Activated naive CD4-positive, alpha-beta T cell treated with anti-CD3 and anti-CD28 coated beads, Interleukin-2, amount 10 ng/mL, durations not matched to agents 7 days and 5 days (primary cell): ENCODE measurements at places on chromosomes 1 and 21.

DNA sequence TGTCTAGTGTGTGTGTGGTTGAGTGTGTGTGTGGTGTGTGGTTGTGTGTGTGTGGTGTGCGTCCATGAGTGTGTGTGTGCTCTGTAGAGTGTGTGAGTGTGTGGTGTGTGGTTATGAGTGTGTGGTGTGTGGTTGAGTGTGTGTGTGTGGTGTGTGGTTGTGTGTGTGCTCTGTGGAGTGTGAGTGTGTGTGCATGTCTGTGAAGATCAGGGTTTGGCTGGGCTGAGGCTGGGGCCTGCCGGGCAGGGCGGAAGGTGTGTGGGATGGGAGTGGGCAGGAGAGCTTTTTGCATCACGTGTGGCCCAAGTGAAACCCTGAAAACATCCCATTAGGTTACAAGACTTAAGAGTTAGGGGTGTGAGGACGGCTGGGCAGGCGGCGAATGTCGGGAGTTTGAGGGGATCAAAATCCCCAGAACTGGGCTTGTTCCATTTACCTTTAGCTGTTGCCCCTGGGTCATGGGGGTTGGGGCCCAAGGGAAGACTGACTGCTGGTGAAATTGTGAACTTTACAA, 2.9 kb upstream of the FCMR start:
- H3K27me3 ChIP-seq, result no peaks in the 10 kb centered on the region
- H3K27ac ChIP-seq, result no peak overlapping the region
- peaks cover 26% of the 10 kb centered on the region for H3K4me1 ChIP-seq

DNA sequence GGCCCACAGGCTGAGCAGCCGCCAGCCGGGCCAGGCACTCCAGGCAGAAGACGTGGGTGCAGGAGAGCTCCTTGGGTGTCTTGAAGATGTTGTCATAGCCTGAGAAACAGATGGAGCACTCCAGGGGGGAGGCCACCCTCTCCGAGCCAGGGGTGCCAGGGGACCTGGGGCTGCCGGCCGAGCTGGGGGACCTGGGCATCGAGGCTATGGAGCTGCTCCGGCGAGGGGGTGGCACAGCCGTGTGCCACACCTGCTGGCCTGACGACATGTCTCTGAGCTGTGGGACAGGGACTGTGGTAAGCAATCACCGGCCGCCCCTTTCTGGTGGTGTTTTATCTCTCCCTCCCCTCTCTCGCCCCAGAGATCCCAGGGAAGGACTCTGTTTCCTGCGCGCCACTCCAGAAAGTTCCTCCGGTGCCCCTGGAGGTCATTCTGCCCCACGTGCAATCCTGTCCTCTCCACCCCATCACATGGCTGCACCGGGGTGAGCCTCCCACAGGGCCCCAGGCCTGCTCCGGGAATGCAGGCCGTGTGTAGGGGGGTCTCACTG, 1.7 kb downstream of the RNF223 start:
- H3K27me3 ChIP-seq, result peaks cover 22% of the 10 kb centered on the region
- H3K4me1 ChIP-seq, result peaks cover 11% of the 10 kb centered on the region
- no peak overlapping the region for H3K4me3 ChIP-seq
- H3K27ac ChIP-seq, result no peak overlapping the region
- H3K36me3 ChIP-seq, result no peaks in the 10 kb centered on the region

DNA sequence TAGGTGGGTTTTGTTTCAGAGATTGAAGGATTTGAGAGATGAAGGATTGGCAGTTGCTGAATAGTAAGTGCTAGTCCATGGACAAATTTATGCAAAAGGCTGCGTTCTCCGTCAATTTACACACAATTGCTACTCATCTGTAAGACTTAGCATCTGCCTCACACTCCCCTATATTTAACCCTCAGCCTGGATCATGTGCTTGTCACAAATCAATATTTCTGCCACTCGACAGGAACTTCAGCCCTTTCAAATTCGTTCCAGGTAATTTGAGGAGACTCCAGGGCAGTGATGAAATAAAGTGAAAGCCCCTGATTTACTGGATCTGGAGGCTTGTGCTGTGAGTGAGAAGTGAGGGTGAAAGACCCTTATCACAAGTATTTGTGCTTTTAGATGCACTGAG, 105.6 kb upstream of the UBE2U start:
- no peaks in the 10 kb centered on the region for H3K4me1 ChIP-seq
- H3K27ac ChIP-seq, result no peak overlapping the region
- no peaks in the 10 kb centered on the region for H3K27me3 ChIP-seq
- no peak for DNase-seq
- H3K4me3 ChIP-seq, result no peak overlapping the region

GRCh38 chr21:34519016-34519415, 7.0 kb upstream of the KCNE1 start:
- no peak overlapping the region for H3K27ac ChIP-seq
- H3K4me1 ChIP-seq, result peaks cover 13% of the 10 kb centered on the region
- no peak overlapping the region for H3K4me3 ChIP-seq

GRCh38 chr1:156152628-156153027, 757 bp upstream of the SEMA4A start:
- no peak for DNase-seq
- no peaks in the 10 kb centered on the region for H3K36me3 ChIP-seq
- no peak overlapping the region for H3K4me3 ChIP-seq
- no peak overlapping the region for H3K27ac ChIP-seq
- peaks cover 53% of the 10 kb centered on the region for H3K4me1 ChIP-seq

- no peak overlapping the region for H3K27ac ChIP-seq
- H3K4me1 ChIP-seq, result no peaks in the 10 kb centered on the region
- H3K36me3 ChIP-seq, result peaks cover 33% of the 10 kb centered on the region
Observed at GRCh38 chr21:15870819-15871218, 141.0 kb downstream of the USP25 start.

GRCh38 chr1:175237389-175237788, 44.8 kb upstream of the KIAA0040 start:
- peaks cover 7% of the 10 kb centered on the region for H3K27me3 ChIP-seq
- H3K4me3 ChIP-seq, result peak overlapping the region; percentile 0
- H3K36me3 ChIP-seq, result peaks cover 19% of the 10 kb centered on the region
- peaks cover 41% of the 10 kb centered on the region for H3K4me1 ChIP-seq
- H3K27ac ChIP-seq, result peak overlapping the region; percentile 39
- DNase-seq, result no peak

DNA sequence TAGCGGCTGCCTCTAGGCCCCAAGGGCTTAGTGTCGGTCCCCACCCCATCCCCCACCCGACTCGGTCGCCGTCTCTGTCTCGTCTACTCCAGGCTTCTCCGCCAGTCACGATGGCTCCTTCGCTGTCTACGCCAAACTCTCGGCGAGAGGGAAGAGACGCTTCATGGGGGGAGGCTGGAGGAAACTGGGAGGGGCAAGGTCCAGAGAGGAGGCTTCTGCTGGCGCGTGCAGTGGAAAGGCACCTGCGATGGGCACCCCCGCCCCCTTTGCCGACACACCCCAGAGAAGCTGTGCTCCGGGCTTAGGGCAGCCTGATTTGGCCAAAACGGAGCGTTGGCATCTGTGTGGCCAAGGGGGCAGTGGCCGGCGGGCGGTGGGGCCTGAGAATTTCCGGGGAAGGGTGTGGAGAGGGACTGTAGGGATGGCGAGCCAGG, 1.2 kb upstream of the CSMD2 start:
- H3K27ac ChIP-seq, result no peak overlapping the region
- H3K4me3 ChIP-seq, result no peak overlapping the region
- H3K36me3 ChIP-seq, result no peaks in the 10 kb centered on the region
- peaks cover 95% of the 10 kb centered on the region for H3K27me3 ChIP-seq
- peaks cover 12% of the 10 kb centered on the region for H3K4me1 ChIP-seq
- DNase-seq, result no peak

DNA sequence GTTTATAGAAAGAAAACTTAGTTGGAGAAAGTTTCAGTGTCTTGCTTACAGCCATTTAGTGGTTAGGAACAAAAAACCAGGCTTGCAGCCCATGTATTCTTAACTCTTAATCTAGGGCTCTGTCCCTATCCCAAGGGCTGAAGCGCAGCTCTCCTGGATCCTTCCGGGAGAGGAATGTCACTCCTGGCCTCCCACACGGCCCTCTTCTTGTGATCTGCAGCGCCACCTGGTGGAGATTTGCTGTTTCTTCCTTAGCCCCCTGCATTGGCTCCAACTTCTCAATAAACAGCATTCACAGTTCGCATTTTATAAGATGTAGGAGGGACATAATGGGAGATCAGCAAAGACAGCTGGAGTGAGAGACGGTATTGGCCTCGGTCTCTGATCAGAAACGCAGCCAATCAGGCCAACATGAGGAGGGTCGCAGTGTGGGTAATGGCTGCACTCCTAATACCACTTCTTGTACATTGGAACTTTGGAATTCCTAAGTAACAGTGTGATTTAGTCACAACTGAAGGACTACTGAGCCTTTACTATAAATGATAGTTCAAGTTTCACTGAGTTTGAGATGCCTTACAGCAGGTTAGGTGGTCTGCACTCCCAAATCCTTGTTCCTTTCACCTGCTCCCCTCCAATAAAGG, 283.4 kb downstream of the ASTN1 start:
- no peak overlapping the region for H3K27ac ChIP-seq
- no peaks in the 10 kb centered on the region for H3K36me3 ChIP-seq
- no peaks in the 10 kb centered on the region for H3K27me3 ChIP-seq
- H3K4me1 ChIP-seq, result no peaks in the 10 kb centered on the region
- H3K4me3 ChIP-seq, result no peak overlapping the region
- DNase-seq, result peak; percentile 59

DNA sequence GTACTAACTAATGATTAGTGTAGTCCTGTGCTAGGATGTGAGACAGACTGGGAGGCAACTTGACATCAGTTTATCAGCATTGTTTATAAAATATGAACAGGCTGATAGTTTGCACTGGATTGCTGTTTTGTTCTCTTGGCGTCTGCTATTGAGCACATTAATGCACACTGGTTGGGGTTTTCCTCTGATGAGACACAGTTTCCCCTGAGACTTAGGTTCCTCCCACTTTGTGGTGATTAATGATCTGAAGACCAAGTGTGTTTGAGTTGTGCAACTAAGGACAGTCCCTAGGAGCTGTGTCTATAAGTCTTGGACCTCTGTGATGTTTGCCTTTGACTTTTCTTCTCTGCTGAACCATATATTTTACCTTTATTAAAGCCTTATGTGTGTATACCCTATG, 1015.4 kb downstream of the AMY1C start:
- no peak overlapping the region for H3K27ac ChIP-seq
- no peaks in the 10 kb centered on the region for H3K36me3 ChIP-seq
- no peak for DNase-seq
- H3K4me1 ChIP-seq, result no peaks in the 10 kb centered on the region
- H3K4me3 ChIP-seq, result no peak overlapping the region
- no peaks in the 10 kb centered on the region for H3K27me3 ChIP-seq

DNA sequence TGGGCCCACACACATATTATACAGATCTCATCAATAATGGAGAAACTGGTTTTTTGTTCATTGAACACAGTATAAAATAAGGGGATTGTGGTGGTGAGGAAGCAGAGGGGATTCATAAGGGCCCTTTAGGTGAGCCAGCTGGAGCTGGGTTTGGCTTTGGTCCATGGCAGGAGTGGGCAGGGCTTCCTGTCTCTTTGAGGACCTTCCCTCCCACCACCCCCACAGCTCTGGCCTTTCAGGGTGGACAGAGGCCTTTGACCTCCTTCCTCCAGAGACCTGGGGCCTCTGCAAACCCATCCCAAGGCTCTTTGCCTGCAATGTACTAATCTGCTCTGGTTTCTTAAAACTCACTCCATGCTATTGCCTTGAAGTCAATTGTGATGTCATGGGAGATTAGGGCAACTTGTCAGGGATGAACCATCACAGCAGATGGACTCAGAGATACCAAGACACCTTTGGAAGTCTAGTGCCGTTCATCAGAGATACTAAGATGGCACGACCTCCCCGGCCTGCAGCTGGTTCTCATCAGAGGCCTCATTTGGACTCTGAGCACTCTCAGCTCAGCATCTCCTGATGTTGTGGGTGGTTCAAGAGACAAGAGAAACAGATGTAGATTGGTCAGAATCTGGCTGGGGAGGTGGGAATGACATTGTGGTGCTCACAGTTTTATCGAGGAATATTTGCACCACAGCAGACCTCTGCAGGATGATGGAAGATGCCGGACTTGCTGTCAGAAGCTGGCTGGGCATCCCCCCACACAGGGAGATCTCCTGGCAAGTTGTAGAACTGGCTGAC, 37.9 kb downstream of the LHX4 start:
- H3K4me3 ChIP-seq, result no peak overlapping the region
- peaks cover 3% of the 10 kb centered on the region for H3K27me3 ChIP-seq
- no peak overlapping the region for H3K27ac ChIP-seq
- H3K36me3 ChIP-seq, result no peaks in the 10 kb centered on the region
- peak; percentile 8 for DNase-seq

DNA sequence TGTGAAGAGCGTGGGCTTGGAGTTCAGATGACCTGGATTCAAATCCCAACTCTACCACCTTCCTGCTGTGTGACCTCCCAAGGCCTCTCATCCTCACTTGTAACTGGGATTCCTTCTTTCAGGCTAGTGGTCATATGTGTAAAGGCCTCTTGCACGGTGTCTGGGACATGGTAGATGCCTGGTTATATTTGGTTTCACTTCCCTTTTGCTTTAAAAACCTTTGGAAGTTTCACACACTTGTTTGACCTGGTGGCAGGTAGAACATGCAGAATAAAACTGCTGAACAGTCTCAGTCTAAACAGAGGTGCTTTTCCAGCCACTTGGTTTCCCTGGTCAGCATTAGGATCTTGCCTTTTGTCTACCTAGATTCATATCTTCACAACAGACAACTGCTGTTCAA, 37.0 kb upstream of the RCAN3 start:
- H3K36me3 ChIP-seq, result peaks cover 80% of the 10 kb centered on the region
- no peak for DNase-seq
- no peaks in the 10 kb centered on the region for H3K27me3 ChIP-seq
- H3K27ac ChIP-seq, result peak overlapping the region; percentile 25

GRCh38 chr1:4650481-4650880, 3.9 kb upstream of the AJAP1 start:
- DNase-seq, result no peak
- H3K4me3 ChIP-seq, result no peak overlapping the region
- H3K27me3 ChIP-seq, result peaks cover 30% of the 10 kb centered on the region
- H3K4me1 ChIP-seq, result no peaks in the 10 kb centered on the region

- no peak overlapping the region for H3K4me3 ChIP-seq
- peaks cover 2% of the 10 kb centered on the region for H3K36me3 ChIP-seq
- peaks cover 4% of the 10 kb centered on the region for H3K4me1 ChIP-seq
- DNase-seq, result no peak
- no peak overlapping the region for H3K27ac ChIP-seq
- no peaks in the 10 kb centered on the region for H3K27me3 ChIP-seq
Observed at GRCh38 chr1:59499273-59499942, 202.5 kb downstream of the FGGY start.

GRCh38 chr1:48263041-48263440, 40.5 kb downstream of the SLC5A9 start:
- no peaks in the 10 kb centered on the region for H3K36me3 ChIP-seq
- no peak overlapping the region for H3K27ac ChIP-seq
- no peak overlapping the region for H3K4me3 ChIP-seq
- no peak for DNase-seq

DNA sequence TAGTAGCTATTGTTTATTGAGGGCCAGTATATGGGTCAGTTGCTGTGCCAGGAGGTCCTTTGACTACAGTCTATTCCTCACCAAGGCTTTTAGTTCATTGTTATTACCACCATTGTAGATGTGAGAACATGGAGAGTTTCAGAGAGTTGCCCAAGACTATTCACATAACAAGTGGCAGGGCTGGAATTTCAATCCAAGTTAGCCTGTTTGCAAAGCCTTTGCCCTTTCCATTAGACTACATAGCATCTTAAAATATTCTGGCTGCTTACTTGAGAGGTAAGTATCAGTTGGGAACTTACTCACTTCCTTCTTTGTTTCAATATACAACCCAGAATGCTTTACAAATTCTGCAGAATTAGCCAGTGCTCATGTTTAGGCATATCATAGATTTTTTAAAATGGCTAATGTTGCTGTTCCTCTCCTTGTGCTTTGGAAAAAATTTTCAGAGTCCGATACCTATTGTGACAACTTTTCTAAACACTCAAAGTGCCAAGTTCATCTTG, 141.2 kb downstream of the FGGY start:
- H3K27ac ChIP-seq, result no peak overlapping the region
- no peak overlapping the region for H3K4me3 ChIP-seq
- no peaks in the 10 kb centered on the region for H3K27me3 ChIP-seq
- no peaks in the 10 kb centered on the region for H3K36me3 ChIP-seq
